ENCODE measurements at places on chromosomes 16 and 17.
A peak's percentile ranks its signal among the peaks of the same experiment; 100 is the strongest.

DNA sequence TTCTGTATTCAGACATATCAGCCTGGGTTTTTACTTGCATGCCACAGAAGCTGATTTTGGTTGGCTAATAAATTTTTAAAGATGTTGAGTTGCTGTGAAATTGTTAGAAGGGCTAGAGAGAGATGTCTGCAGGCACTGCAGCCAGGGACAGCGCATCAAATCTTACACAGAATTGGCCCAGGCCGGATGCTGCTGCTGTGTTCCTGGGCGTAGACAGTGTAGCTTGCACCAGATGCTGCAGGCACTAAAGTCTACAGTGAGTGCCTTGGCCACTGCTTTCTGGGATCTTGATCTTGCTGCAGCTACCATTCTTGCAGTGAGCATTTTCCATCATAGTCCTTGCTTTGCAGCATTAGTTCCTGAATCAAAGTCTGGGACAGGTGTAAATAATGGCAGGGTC is 169.9 kb downstream of the SPECC1 start:
- no peak for DNase-seq

DNA sequence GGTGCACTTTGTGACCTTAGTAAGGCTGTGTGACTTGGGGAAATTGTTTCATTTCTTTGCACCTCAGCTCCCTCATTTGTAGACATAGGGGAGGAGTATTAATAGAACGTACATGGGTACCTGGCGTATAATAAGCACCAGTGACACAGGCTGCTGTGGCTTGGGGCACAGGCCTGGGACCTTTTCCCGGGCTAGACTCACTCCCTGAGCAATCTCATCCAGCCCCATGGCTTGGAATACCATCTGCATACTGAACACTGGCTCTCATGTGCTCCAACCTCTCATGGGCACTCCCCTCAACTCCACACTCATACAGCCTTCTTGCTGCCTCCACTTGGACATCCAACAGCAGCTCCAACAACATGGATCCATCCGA is 41.0 kb upstream of the MRPS23 start:
- DNase-seq = no peak

DNA sequence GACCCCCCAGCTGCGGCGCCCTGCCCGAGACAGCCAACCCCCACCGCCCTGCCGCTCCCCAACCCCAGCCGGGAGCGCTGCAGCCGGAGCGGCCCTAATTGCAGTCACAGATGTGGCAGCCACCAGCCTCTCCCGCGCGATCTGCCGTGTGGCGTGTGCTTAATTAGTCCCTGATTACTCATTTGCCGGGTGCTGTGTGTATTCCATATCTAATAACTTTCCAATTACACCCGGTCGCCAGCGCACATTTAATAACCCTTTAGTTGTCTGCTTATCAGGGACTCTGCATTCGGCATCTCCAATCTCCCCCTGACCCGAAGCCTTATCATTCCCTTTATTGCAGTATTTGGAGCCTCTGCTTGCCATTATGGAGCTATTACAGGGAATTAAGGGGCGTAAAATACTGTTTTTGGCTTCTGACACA is 236.7 kb upstream of the CIBAR2 start:
- no peak for DNase-seq

- no peak for DNase-seq
Measured at GRCh38 chr16:10987361-10988163, 43.2 kb downstream of the CLEC16A start.

DNA sequence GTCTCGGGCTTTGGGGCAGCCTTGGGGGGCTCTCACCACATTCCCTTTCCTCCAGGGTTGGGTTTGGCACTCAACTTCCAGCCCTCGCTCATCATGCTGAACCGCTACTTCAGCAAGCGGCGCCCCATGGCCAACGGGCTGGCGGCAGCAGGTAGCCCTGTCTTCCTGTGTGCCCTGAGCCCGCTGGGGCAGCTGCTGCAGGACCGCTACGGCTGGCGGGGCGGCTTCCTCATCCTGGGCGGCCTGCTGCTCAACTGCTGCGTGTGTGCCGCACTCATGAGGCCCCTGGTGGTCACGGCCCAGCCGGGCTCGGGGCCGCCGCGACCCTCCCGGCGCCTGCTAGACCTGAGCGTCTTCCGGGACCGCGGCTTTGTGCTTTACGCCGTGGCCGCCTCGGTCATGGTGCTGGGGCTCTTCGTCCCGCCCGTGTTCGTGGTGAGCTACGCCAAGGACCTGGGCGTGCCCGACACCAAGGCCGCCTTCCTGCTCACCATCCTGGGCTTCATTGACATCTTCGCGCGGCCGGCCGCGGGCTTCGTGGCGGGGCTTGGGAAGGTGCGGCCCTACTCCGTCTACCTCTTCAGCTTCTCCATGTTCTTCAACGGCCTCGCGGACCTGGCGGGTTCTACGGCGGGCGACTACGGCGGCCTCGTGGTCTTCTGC is 8.4 kb downstream of the SLC16A3 start:
- DNase-seq = no peak

DNA sequence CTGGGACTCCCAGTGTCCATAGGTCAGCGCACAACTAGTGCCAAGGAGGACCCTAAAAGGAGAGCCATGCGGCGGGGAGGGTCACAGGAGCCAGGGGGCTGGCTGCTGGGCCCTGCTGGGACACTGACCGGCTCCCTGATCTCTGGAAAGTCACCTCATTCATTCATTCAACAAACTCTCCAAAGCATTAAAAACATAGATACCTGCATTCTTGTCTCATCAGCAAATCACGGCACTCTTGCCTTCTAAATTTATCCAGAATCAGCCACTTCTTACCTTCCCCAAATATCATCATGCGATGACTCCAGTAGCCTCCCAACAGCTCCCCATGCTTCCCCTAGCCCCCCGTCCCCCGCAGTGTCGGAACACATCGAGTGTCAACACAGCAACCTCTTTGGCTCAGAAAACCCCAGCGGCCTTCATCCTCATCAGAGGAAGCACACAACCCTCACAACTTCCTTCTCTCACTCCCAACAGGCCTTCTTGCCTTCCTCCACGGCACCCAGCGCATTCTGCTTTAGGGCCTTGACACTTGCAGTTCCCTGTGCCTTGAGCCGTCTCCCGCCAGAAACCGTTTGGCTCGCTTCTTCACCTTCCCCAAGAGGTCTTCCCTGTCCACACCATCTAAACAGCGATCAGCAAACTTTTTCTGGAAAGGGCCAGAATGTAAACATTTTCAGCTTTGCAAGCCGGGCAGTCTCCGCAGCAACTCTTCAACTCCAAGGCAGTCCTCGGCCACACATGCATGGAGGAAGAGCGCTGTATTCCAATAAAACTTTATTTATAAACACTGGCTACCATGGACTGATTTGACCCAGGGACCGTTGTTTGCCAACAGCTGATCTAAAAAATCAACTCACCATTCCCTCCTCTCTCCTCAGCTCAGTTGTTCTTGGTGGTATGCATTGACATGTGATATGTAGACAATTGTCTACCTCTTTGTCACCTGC is 119.5 kb upstream of the TNRC6C start:
- no peak for DNase-seq

DNA sequence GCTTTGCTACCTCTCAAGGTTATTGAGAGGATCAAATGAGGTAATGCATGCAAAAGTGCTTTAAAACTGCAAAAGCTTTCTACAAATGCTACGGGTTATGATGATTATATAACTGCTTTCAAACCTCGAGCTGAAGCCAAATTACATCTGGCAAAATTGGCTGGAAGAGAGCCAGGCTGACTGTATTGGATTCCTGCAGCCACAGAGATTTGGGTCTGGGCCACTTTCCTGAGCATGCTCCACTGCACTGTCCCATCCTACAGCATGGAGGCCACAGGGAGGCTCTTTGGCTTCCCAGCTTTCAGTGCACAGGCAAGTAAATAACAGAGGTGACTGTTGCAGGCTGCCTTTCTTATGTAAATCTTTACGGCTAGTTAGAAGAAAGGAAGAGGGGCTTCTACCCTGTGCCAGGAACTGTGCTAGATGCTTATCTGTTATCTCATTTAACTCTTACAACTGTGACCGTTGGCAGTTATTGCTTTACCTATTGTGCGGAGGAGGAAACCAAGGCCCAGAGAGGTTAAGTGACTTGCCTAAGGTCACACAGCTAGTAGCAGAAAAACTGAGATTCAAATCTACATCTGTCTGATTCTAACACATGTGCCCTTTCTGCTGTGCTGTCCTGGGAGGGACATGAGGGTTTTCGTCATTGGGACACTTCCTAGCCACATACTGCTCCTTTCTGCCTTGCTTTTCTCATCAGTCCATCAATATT is 121.8 kb downstream of the SPACA3 start:
- DNase-seq = peak; percentile 8

GRCh38 chr16:1677339-1677738 is 740 bp upstream of the JPT2 start:
- no peak for DNase-seq

- peak; percentile 24 for DNase-seq
Measured at GRCh38 chr17:35245196-35245486, 2.3 kb downstream of the SLFN5 start.

DNA sequence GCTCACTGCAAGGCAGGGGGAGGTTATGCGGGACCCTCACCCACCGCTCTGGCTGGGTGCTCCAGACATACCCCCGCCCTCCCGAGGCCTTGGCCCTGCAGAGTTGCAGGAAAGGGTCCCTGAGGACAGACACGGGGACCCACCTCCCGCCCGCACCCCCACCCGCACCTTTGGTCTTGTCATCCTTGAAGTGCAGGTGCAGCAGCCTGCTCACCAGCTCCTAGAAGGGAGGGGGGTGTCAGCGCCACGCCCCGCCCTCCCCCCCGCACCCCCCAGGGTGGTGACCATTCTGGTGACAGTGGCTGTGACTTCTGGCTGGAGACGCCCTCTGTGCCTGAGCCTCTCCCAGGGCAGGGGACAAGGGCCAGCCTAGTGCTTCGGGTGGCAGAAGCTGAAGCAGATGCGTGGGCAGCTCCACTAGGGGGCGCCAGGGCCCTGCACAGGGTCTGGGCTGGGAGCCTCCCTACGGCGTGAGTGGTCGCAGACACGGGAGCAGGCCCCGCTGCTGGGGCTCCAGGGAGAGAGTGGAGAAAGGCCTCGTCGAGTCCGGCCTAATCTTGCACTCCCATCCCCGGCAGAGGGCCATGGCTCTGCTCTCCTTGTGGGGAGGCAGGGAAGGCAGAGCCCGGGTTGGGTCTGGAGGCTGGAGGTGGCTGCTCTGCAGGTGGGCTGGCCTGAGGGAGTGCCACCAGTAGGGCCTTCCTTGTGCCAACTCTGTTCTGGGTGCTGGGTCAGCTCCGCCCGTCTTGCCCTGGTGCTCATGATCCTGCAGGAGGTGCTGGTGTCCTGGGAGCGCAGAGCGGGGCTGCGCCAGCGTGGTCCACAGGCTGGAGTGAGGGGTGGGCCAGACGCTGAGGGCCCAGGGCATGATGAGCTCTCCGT is 2.7 kb downstream of the CENPX start:
- peak; percentile 58 for DNase-seq

DNA sequence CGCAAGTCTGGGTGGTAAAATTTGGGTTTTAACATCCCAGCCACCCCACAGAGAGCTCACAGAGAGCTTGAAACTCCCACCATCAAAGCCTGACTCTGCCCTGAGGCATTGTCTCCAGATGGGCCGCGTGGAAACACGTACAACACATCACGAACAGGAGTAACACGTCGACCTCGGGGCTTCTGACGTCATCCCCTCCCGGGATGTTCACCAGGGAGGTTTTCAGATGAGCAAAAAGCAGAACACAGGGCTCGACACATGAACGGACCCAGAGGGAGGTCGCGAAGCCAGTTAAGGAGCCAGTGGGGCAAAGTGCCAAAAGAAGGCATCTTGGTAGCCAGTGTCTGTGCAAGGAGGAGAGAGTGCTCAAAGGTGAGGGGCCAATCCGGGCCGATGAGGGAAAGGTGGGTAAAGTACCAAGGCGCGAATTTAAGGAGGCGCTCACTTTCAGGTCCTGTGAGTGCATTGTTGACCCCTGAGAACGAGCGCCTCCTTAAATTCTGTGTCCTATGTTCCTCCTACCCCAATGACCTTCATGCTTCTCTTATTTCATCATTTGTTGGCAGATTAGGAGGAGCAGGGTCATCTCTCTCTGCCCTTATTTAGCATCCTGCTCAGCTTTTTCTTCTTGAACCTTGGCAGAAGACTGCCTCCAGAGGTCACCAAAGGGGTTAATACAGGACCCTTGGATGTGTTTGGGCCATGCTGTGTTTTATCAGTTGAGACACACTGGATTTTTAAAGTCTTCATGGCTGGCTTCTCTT is 5.6 kb downstream of the RCVRN start:
- DNase-seq = no peak

DNA sequence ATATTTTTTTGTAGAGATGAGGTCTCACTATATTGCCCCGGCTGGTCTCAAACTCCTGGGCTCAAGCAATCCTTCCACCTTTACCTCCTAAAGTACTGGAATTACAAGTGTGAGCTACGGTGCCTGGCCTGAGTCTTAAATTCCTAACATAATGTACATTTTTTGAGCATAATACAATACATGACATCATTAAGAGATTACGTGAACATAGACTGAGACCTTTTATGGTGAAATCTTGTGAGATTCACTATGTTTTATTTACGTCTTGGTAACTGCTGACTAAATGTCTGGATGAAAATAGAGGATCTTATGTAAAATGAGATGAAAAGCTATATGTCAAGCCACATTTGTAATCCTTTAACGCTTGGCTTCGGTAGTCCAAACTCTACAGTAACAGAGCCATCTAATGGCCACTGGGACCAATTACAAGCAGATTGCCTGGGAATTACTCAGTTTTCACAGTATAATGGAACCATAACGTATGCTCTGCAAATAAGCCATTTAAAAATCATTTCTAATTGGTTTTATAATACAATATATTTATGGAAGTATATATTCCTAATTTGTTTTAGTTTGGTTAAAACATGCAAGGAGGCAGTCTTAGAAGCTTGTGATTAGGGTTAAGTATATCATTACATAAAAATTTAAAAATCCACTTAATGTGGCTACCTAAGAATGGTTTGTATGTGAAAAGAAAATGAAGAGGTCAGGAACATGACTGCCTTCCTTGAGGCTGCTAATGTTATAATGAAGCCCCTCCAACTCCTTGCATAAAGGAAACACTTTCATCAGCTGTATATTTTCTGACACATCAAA is 8.1 kb upstream of the EFCAB13 start:
- peak; percentile 87 for DNase-seq

DNA sequence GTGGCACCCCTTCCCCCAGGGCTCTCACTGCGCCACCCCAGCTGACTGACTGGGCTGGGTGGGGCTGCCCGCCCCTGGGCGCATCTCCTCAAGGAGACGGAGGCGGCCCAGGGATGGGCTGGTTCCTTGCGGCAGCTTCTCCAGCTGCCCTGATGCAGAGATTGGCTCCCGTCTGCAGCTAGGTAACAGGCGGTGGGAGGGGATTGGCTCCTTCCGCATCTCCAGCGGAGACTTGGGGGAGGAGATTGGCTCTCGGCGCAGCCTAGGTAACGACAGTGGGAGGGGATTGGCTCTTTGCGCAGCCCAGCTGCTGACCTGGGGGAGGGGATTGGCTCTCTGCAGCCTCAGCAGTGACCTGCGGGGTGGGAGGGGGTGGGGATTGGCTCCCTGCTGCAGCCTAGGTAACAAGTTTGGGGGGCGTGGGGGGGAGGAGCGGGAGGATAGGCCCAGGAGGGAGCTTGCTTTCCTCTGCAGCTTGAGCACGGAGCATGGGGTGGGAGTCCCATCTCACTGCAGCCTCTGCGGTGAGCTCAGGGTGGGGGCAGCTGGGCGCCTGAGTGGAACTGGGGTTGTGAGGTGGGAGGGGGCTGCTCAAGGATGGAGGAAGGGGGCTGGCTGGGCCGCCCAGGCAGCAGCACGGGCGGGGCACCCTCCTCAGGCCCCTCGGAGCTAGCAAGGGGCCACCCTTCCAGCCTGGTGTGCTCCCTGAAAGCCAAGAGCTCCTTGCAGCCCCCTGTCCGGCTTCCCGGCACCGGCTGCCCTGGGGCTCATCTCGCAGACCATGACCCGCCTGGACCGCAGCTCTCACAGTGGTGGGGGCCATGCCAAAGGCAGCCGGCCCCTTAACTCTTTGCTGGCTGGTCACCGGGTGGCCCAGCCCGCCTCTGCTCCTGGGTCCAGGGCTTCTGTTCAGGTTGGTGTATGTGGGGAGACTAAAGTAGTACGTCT is 6.4 kb downstream of the NFE2L1 start:
- peak; percentile 9 for DNase-seq

Data from PC-9 (cell line).